ENCODE measurements at places on chromosomes 16 and 17.

DNA sequence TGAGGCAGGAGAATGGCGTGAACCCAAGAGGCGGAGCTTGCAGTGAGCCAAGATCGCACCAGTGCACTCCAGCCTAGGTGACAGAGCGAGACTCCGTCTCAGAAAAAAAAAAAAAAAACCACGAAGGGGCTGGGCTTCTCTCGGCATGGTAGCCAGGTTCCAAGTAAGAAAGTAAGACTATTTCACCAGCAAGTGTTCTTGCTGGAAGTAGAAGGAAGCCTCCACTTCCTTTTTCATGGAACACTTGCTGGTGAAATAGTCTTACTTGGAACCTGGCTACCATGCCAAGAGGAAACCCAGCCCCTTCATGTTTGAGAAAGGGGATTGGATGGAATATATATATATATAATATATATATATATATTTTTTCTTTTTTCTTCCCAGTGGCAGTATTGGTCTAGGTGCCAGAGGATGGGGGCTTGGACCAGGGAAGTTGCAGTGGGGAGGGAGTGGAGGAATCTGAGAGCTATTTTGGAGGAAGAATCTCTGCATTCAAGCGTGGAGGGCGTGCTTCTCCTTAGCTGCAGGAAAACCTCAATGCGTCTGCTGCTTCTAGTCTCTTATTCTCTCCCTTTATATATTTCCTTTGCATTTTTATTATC, 7.2 kb upstream of the N4BP1 start:
- no peaks in the 10 kb centered on the region for H3K36me3 ChIP-seq
- no peaks in the 10 kb centered on the region for H3K27me3 ChIP-seq
- H3K27ac ChIP-seq = no peak overlapping the region

DNA sequence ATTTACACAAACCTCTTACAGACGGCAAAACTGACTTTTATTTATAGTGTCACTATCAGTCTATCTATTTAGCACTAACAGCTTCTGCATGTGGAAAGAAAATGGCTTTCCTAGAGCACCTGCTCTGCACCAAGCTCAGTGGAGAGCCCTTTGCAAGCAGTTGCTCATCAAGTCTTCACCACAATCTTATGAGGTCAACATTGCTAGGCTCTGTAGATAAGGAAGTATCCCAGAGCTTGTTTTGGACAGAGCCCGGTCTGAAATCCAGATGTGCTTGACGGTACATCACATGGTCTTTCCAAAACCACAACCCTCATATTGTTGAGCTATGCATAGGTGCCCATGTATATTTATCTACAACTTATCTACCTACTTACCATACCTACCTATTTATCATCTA, 572.7 kb upstream of the CDH5 start:
- no peak overlapping the region for H3K27ac ChIP-seq
- H3K27me3 ChIP-seq = no peaks in the 10 kb centered on the region
- H3K4me3 ChIP-seq = no peak overlapping the region
- H3K4me1 ChIP-seq = peaks cover 6% of the 10 kb centered on the region

DNA sequence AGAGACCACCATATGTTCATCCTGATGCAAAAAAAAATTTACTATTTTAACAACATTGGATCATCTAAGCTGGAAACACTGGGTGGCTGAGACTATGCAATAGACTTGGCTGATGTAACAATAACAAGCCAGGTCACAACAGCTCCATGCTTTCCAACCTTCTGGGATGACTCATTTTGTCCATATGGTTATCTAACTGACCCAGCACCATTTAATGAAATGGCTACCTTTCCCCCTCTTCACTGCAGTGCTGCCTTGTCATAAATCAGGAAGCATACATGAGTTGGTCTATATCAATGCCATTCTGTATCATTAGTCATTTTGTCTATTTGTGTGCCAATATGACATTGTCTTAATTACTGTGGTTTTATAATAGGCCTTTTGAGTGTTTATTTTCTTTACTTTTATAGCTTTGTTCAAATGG, 217.6 kb upstream of the KCNJ16 start:
- H3K27me3 ChIP-seq = no peaks in the 10 kb centered on the region
- H3K36me3 ChIP-seq = no peaks in the 10 kb centered on the region
- no peak overlapping the region for H3K27ac ChIP-seq
- DNase-seq = no peak

DNA sequence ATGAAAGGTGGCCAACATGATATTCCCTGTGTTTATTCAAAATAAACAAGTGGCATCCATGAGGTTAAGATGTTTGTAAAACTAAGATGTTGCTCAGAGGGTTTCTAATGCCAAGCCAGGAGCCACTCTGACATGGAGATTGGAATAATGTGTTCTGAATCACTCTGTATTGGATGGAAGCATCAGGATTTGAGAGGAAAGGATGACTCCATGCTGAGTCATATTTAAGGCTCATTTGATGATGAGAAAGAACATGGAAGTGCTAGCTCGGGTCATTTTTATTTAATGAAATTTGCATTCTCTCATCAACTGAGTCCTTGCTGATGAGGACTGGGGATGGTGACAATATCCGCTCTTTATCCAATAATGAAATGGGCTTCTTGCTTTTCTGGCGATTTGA, 6.2 kb downstream of the VAT1L start:
- peaks cover 1% of the 10 kb centered on the region for H3K4me1 ChIP-seq
- H3K36me3 ChIP-seq = no peaks in the 10 kb centered on the region
- H3K4me3 ChIP-seq = no peak overlapping the region
- no peaks in the 10 kb centered on the region for H3K27me3 ChIP-seq
- DNase-seq = no peak

DNA sequence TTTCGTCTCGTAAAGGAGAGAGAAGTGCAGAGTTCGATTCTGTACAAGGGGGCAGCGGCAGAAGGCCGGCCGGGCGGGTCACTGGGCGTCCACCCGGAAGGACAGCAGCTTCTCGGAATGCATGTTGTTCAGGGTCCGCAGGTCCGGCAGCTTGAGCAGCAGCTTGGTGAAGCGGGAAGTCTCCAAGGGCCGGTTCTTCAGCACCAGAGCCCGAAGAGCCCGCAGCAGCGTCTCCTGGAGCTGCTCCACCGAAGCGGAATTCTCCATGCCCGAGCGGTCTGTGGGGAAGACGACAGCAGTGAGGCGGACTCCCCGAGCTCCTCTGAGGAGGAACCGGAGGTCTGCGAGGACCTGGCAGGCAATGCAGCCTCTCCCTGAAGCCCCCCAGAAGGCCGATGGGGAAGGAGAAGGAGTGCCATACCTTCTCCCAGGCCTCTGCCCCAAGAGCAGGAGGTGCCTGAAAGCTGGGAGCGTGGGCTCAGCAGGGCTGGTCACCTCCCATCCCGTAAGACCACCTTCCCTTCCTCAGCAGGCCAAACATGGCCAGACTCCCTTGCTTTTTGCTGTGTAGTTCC, 7.3 kb downstream of the NR1D1 start:
- peaks cover 82% of the 10 kb centered on the region for H3K4me1 ChIP-seq
- no peak for DNase-seq
- H3K36me3 ChIP-seq = peaks cover 62% of the 10 kb centered on the region
- H3K27ac ChIP-seq = peak overlapping the region; percentile 98
- H3K4me3 ChIP-seq = no peak overlapping the region

DNA sequence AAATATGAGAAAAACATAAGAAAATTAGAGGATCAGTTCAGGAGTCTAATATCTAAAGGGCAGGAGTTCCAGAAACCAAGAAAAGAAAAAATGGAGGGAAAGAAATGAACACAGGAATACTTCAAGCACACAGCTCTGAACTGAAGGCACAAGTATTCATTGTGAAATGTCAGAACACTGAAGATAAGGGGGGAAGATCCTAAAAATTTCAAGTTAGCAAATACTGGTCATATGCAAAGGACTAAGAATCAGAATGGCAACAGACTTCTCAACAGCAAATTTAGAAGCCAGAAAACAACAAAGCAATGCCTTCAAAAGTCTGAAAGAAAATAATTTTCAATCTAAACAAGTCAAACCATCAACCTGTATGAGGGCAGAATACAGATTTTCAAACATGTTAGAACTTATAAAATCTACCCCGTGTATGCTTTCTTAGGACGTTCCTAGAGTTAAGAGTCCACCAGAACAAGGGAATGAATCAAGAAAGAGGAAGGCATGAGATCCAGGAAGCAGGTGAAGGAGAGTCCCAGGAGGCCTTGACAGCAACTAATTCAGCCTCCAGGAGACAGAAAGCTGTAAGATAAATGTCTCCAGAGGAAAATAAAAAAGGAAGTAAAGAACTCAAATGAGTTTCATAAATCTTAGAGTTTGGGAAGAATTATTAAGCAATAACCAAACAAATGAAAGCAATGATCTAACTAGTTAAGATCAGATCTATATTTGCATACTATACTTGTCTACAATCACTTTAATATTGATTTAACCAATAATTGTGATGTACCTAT, 2.8 kb downstream of the BRD7 start:
- H3K27me3 ChIP-seq = no peaks in the 10 kb centered on the region
- peaks cover 17% of the 10 kb centered on the region for H3K36me3 ChIP-seq
- no peak overlapping the region for H3K27ac ChIP-seq
- no peak overlapping the region for H3K4me3 ChIP-seq

GRCh38 chr17:54785643-54786268, 114.9 kb upstream of the TOM1L1 start:
- no peak overlapping the region for H3K27ac ChIP-seq
- DNase-seq = no peak
- no peaks in the 10 kb centered on the region for H3K4me1 ChIP-seq
- no peaks in the 10 kb centered on the region for H3K36me3 ChIP-seq
- H3K4me3 ChIP-seq = no peak overlapping the region

DNA sequence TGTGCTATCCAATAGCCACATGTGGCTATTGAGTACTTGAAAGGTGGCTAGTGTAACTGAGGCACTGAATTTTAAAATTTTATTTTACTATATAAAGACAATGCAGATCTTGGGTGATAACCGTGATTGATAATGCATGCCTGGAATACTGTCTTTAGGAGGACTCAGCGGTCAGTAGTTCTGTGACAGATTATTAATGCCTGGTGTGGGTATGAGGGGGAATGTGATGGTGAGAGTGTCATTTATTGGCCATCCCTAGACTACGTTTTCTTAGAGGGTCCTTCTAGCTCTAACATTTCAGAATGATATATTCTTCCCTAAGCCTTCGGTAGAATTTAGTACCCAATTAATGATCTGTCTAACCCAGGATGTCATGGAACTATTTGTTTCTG, 157.6 kb downstream of the CPPED1 start:
- no peaks in the 10 kb centered on the region for H3K27me3 ChIP-seq
- no peaks in the 10 kb centered on the region for H3K4me1 ChIP-seq
- H3K27ac ChIP-seq = no peak overlapping the region
- no peak for DNase-seq
- H3K36me3 ChIP-seq = no peaks in the 10 kb centered on the region

DNA sequence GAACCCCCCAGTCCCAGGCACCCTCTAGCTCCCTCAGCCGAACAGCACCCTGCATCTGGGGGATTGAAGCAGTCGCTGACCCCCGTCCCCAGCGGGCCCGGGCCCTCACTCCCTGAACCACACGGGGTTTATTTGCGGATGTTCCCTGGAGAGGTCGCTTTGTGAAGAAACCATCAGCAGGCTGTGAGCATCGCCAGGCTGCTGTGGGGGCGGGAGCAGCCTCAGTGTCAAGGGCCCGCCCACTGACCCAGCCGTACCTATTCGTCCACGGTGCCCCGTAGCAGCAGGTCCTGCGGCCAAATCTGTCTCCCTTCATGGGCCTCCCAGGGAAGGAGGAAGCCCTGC, 6.4 kb upstream of the RAB40C start:
- H3K27me3 ChIP-seq = no peaks in the 10 kb centered on the region
- H3K36me3 ChIP-seq = no peaks in the 10 kb centered on the region
- no peak for DNase-seq
- H3K4me1 ChIP-seq = peaks cover 24% of the 10 kb centered on the region
- no peak overlapping the region for H3K4me3 ChIP-seq

DNA sequence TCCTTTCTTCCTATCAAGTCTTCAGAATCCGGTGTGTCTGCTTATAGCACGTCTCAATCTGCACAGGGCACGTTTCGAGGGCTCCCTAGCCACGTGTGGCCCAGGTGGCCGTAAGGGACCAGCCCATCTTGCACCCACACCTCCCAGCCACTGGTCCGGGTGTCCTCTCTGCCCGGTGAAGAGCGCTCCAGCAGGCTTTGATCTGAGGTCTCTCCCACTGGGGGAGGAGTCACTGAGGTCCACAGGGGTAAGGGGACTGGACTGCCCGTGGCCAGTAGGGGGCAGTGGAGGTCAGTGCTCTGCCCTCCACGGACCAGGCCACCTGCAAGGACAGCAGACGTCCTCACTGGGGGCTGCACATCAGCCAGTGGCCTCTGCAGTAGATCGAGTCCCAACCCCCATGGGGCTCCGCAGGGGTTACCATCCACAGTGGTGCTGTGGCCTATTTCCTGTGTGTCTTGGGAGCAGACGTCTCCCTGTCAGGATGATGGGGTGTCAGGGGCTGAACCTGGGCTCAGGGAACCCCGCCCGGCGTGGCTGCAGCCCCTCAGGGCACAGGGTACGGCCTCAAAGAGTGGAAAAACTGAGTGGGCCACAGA, 204.1 kb upstream of the CIBAR2 start:
- DNase-seq = no peak
- H3K4me1 ChIP-seq = peaks cover 35% of the 10 kb centered on the region

- H3K27me3 ChIP-seq = no peaks in the 10 kb centered on the region
- H3K4me1 ChIP-seq = peaks cover 8% of the 10 kb centered on the region
- no peak overlapping the region for H3K4me3 ChIP-seq
- no peak for DNase-seq
- no peak overlapping the region for H3K27ac ChIP-seq
Observed at GRCh38 chr17:45950888-45951287, 48.2 kb upstream of the STH start.

DNA sequence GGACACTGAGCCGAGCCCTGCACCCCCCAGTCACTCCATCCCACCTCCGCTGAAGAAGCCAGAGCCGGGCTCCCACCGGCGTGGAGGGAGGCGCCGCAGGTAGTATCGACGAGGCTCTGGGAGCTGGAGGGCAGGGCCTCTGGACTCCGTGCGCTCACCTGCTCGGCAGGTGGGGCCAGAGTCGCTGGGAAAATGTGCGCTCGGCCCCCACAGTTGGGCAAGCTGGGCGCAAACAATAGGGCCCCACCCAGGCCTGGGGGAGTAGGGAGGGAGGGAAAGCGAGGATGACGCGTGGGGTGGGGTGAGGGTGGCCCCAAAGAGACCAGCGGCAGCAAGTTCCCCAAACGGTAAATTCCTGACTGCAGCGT, 668 bp downstream of the JUP start:
- no peak for DNase-seq
- peak overlapping the region; percentile 98 for H3K27ac ChIP-seq
- H3K4me1 ChIP-seq = peaks cover 76% of the 10 kb centered on the region
- no peaks in the 10 kb centered on the region for H3K27me3 ChIP-seq
- H3K36me3 ChIP-seq = no peaks in the 10 kb centered on the region

Measured in vagina (tissue), 2 donors.